ENCODE measurements at places on chromosomes 6 and 20.

DNA sequence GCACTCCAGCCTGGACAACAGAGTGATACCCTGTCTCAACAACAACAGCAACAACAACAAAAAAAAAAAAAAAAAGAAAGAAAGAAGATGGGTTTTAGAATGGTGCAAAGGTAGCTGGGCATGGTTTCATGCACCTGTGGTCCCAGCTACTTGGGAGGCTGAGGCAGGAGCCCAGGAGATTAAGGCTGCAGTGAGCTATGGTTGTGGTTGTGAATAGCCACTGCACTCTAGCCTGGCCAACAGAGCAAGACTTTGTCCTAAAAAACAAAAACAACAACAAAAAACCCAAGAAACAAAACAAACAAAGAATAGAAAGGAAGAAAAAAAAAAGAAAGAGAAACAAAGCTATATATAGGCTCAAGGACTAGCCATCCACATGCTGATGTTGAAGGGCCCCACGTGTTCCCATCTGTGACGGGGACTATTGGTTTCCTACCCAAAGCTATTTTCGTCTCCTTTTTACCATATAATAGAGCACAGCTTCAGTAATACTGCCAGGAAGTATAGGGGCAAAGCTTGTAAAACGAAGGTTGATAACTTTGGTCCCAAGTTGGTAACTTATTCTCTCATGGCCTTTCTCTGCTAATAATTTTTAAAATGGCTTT, 7.9 kb upstream of the EEF1E1 start:
- no peak for DNase-seq

DNA sequence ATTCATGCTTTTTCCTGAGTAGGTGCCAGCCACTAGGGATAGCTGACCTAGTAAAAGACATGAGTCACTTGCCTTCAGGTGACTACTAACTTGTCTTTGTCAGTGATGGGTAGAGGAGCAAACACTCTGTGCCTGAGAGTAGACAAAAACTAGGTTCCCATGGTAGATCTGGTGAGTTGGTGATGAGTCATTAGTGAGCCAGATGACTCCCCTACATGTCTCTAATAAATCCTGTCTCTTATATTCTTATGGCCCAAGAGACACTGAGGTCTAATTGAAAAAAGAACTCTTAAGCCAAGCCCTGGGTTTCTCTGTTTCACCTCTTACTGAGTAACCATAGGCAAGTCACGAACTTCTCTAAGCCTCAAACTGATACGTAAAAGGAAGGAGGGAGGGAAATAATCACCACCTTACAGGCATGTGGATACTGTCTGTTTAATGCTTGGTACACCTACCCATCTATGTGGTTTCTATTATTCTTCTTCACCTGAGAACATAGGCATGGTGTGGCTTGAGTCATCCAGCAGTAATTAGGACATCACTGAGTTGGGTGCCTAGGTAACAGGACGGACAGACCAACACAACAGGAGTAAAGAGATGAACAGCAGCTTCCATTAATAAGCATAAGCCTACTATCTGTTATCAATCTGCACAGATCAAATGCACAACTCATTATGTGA, 20.3 kb downstream of the TTPAL start:
- no peak for DNase-seq

DNA sequence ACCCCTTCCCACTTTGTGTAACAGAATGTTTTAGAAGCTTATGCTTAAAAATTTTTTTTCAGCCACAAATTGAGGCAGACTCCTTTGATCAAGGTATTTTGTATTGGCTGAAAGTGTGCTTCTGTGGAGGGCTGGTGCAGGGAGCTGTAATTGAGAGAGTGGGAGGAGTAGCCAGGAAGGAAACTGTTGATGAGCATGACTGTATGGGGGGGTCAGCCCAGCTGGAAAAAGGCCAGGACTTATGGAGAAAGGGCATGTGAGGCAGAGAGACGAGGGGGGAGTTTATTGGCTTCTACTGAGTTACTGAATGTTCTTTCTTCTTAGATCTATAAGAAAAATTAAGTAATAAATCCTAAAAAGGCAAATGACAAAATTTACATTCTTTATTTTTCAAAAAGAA, 13.4 kb downstream of the RFPL4B start:
- no peak for DNase-seq

- DNase-seq, result no peak
Measured at GRCh38 chr6:109678240-109678639, 12.8 kb downstream of the AK9 start.

- DNase-seq, result no peak
Measured at GRCh38 chr6:113505084-113505699, 352.0 kb upstream of the MARCKS start.

DNA sequence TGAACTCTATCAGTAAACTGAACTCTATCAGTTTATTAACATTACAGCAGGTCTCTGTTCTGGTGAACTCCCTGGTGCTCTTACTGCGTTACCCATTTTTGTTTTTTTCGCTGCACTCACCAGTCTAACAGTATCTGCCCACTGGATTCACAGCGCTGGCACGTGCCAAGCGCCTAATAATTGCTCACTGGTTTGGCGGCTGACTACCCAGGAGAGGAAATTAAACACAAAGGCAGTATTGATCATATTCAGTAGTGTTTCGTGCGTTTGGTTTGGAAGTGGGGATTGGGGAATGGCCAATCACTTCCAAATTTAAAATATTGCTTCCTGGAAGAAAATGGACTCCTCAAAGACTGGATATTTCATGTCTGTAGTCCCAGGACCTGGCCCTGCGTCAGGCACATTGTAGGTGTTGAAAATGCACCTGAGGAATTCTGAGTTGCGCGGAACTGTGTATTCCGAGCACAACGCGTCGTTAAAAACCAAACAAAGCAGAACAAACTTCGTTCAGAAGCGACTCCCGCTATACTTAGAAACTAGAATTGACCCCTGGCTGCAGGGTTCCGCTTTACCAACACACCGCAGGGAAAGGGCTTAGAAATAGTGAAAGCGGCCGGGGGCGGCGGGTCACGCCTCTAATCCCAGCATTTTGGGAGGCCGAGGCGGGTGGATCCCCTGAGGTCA, 1.1 kb upstream of the RPS12 start:
- DNase-seq, result no peak

DNA sequence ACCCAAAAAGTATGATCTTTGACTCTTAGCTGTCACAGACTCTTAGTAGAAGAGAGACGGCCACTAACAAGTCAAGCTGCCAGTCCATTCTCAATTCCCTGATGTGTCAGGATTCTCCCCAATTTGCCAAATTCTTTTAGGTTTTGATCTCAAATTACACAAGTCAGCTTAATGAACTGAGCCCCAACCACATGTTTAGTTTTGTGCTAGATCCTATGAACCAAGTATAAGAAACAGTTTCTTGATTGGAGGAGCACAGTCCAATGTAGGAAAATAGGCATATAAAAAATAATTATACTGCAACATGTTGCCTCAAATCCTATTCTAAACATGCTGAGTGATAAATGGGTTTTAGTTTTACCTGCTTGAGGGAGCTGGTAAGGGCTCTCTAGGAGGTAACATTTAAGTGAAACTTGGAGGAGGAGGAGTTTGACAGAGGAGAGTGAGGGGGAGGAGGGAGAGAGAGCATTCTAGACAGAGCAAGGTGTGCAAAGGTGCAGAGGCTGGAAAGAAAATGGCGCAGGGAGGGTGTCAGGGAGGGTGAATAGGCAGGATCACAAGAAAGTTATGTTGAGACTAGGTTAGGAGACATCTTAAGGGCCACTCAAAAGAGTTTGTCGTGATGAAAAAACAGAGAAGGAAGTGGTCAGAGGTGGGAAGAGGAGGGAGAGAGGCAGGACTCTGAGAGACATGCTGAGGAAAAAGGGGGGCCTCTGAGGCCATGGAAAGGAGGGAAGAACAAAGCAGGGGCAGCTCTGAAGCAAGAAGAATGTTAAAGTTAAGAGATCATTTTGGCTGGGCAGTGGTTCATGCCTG, 22.8 kb upstream of the FAM83C start:
- no peak for DNase-seq

GRCh38 chr6:3776881-3777507, 25.5 kb upstream of the PXDC1 start:
- no peak for DNase-seq

- no peak for DNase-seq
Measured at GRCh38 chr6:109019911-109020310, 74.7 kb downstream of the SESN1 start.

GRCh38 chr6:139152088-139152891, 17.4 kb downstream of the HECA start:
- DNase-seq, result no peak

GRCh38 chr6:72363844-72364740, 257.8 kb upstream of the KCNQ5 start:
- no peak for DNase-seq

DNA sequence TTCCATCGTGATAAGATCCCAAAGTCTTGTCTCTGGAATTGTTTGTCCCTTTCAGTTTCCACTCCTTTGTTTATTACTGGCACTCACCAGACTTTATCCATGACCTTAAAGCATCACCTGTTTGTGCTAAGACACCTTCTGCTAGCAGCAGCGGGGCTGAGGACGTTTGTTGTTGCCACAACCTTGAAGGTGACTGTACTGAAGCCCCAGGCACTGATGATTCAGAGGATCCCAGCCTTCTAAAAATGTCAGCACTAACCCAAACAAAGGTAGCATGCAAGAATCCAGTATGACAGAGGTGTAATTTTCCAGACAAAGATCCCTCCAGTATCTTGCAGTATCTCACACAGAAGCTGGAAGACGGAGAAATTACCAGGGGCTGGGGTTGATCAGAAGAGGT, 28.9 kb upstream of the SMIM8 start:
- DNase-seq, result no peak

GRCh38 chr6:155041741-155042279, 46.7 kb downstream of the TIAM2 start:
- DNase-seq, result no peak

- DNase-seq, result no peak
Measured at GRCh38 chr20:59648466-59649070, 44.2 kb downstream of the PHACTR3 start.

DNA sequence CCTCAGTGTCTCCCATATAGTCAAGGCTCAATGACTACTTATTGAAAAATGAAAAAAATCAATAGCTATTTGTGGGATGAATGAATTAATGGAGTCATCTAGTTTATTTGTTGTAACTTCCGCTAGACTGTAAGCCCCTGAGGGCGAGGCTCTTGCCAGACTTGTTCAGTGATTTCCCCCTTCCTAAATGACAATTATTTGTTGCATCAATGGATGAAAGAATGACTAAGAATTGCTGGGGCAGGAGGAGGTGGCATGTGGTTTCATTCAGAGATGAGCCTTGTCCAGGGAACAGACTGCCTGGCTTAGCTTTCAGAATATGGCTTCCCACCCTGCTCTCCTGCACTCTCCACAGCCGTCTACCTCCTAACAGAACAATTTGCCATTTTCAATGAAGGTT, 1.1 kb upstream of the PRELID3B start:
- no peak for DNase-seq

- DNase-seq, result no peak
Measured at GRCh38 chr6:148530976-148531375, 188.3 kb downstream of the SASH1 start.

- DNase-seq, result no peak
Measured at GRCh38 chr6:143744551-143745165, 66.9 kb downstream of the PHACTR2 start.

DNA sequence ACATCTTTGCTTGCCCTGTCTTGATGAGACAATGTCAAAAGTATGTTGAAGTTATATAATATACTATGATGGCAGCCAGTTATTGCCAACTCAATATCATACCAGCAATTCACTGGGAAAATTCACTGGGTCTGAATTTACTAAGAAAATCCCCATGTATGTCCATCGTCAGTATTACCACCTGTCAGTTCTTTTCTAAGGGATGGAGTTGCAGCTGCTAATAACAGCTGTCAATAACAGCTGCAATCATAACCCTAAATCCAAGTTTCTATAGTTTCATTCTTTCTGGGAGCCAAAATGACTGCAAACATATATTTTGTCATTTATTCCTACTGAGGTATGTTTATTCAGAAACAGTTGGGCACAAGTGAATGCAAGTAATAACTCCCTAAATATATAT, 132.6 kb upstream of the RIN2 start:
- no peak for DNase-seq

- DNase-seq, result no peak
Measured at GRCh38 chr20:25222461-25223178, 25.3 kb upstream of the PYGB start.

DNA sequence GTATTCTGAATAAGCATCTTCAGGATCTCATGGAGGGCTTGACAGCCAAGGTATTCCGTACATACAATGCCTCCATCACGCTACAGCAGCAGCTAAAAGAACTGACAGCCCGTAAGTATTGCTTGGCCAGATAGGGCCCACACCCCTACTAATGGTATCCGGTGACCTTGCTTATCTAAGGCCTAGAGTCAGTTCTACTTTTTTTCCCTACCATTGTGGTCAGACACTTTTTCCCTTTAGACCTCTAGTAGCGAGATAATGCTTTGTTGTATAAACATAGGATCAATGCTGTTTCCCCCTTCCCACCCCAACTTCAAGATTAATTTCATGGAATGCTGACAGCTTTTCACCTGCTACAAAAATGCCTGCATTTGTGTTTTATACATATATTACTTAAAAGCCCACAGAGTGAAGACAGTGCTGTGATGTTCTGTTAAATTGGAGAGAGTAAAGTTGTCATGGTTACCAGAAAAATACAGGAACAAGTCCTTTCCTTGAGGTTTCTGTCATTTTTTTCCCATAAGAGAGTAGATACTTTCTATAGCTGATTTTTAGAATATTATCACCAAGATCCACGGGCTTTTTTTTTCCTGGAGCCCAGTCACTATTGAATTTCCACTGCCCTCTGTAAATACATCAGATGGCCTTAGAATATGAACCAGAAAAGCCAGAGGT, 20.9 kb upstream of the PLCG1 start:
- no peak for DNase-seq

- no peak for DNase-seq
Measured at GRCh38 chr6:158445426-158446085, 114.3 kb upstream of the TMEM181 start.

DNA sequence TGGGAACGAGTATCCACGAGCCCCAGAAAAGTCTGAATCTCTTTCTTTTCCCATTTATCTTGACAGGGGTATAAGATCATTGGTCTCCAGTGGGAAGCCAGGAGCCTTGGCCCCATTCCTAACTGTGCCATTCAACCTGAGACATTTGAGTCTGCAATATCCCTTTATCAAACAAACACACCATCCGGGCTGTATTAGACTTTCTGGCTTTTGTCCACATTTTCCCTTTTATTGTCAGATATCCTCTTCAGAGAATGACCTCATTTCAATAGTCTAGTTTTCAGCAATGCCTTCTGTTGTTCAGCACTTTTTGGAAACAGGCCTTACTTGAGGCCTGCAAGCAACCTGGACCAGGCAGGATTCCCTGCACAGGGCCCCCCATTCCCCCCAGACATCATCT, 15.7 kb downstream of the BPIFA1 start:
- no peak for DNase-seq
